ENCODE measurements at places on chromosomes 1 and 21. TPM values are rescaled to one million over a fixed set of nuclear protein-coding genes. Genes with fewer than 3 reads are reported as not detected.

Gene PAX7
- total RNA-seq = not detected

Gene RHCE
- total RNA-seq = not detected

Gene CAMK2N1
- total RNA-seq = 194 TPM

Gene ARID4B
- 33.9 TPM for total RNA-seq

DNA sequence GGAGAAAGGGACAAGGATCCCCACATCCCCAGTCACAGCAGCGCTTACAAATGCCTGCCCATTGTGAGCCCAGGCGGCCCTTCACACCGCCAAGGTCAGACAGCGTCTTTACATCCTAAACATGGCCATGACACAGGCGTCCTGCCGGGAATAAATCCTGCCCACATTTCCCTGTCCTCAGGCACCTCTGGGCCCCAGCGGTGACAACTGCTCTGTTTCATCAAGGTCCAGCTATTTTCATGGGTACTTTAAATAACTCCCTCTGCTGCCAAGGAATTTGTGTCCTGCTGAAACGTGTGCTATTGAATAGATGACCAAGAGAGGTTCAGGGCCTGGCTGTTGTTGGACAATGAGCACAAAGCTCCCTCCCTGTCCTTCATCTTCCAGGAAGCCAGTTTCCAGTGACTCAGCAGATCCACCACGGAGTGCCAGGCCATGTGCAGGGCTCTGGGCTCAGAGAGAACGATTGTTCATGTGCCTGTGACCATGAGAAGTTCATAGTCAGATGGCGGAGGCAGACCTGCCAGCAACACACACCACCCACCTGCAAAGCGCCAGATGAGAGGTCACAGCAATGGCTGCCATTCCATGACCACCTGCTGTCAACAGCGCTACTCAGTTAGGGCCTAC is 195.8 kb downstream of the MATN1 start:
- DNase-seq = no peak

DNA sequence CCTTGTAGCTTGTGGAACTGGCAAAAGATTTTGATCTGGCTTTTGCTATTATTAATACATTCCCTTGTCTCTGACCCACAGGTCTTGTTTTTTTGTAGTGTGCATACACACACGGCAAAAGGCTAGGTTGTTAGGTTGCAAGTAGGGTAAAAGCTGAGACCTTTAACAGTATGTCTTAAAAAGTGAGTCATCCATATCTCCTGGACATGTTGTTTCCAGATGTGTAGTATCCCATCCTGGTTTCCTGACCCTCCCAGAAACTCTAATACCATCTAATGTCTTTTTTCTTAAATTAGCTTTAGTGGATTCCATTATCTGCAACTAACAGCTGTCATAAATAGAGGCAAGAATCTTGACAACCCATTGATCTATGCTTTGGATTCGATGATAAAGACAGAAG is 14.7 kb downstream of the OVGP1 start:
- no peak for DNase-seq

DNA sequence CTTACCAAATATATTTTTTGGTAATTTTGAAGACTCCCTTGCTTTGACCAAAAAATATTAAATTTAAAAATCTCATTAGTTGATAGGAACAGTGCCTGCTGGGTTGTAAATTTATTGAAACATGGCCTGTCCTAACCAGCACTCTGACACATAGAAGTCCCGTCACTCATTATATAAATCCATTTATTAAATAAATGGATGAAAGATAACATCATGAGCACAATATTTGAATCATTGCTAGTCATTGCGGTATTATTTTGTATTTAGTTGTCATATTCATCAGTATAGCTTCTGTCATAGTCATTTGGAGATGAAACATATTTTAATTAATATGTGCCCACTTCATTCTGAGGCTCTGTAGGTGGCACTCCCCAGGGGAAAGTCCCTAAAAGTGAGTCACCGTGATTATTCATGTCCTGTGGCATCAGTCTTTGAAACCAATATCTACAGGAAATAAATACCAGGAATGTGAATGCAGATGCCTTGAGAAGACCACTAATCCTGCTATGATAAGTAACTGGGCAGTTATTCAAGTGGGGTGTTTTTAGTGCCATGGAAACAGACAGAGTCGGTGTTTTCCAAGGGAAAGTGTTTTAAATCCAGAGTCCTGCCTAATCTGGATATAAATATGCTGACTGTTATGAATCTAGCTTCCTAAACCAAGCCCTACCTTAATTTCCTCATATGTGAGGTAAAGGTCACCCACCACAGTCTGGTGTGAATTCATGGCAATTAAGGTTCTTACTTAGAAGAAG is 302.0 kb downstream of the DUSP10 start:
- DNase-seq = no peak

GRCh38 chr1:115183158-115183557 is 93.9 kb upstream of the TSPAN2 start:
- peak; percentile 6 for DNase-seq
